ENCODE measurements at places on chromosomes 12 and 14.

GRCh38 chr12:30610718-30611117 lies 85.0 kb downstream of the IPO8 start:
- DNase-seq = no peak

GRCh38 chr12:1583421-1584078 lies 10.8 kb downstream of the FBXL14 start:
- peak; percentile 59 for DNase-seq

DNA sequence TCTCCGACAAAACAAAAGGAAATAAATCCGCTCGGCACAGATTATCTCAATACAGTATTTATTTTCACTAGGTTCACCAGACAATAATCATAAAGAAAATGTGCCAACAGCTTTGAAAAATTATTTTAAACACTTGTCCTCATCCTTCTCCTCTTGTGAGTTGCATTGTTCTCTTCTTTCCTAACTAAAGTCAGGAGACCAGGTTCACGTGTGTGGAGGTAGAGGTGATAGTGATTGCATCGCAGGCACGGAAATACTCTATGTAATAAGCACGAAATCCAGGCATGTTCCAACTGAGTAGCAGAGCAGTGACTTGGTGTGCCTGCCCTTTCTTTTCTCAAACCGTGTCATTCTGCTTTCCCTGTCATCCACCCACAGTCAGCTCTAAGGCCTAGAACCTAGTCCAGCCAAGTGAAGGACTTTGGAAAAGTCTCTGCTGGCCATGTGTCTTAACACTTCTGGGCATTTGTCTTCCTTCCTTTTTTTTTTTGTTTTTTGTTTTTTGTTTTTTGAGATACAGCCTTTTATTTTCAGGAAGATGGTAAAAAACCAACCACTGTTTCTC lies 939 bp upstream of the SEL1L start:
- no peak for DNase-seq

GRCh38 chr12:112992541-112993398 lies 14.5 kb downstream of the OAS2 start:
- DNase-seq = peak; percentile 90

GRCh38 chr14:81485781-81486180 lies 47.9 kb downstream of the SEL1L start:
- no peak for DNase-seq

DNA sequence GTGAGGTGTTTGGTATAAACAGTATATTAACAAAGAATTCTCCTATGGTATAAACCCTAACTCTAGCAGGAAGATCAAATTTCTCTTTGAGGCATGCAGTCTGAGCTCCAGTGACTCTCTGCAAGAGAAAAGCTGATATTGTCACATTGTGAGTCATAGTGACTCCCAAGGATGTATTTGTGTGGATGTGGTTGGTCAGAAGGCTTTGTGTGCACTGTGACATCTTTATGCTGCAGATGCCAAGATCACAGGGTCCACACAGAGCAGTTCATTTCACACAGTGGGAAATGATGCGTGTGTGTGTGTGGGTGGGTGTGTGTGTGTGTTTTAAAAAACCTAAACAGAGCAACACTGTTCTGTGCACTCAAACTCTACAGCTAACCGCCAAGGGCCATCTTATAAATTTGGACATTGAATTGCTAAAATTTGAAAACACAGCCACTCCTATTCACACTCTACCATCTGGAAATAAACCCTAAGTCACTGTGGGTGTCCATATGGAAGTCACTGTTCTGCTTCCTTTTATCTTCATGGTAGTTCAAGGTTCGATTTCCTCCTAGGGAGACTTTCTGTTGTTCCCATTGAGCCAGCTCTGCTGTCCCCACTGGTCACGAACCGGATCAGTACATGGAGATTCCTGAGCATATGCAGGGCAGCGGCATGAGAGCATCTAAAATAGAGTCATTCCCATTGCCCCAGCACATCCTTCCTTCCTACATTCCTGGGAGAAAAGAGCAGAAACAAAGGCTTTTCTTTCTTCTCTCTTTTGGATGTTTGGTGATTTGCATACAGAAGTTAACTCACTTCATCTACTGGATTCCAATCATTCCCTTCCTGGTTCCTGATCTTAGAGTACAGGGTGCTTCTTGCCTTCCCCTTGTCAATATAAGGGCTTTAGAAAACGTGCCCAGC lies 727.6 kb downstream of the DIO2 start:
- DNase-seq = no peak

- DNase-seq = no peak
Measured at GRCh38 chr14:95055318-95055717, 102.0 kb downstream of the DICER1 start.

- DNase-seq = no peak
Measured at GRCh38 chr12:68259318-68259940, 6.0 kb upstream of the IL22 start.

GRCh38 chr14:53714495-53715192 lies 242.0 kb downstream of the BMP4 start:
- DNase-seq = no peak

DNA sequence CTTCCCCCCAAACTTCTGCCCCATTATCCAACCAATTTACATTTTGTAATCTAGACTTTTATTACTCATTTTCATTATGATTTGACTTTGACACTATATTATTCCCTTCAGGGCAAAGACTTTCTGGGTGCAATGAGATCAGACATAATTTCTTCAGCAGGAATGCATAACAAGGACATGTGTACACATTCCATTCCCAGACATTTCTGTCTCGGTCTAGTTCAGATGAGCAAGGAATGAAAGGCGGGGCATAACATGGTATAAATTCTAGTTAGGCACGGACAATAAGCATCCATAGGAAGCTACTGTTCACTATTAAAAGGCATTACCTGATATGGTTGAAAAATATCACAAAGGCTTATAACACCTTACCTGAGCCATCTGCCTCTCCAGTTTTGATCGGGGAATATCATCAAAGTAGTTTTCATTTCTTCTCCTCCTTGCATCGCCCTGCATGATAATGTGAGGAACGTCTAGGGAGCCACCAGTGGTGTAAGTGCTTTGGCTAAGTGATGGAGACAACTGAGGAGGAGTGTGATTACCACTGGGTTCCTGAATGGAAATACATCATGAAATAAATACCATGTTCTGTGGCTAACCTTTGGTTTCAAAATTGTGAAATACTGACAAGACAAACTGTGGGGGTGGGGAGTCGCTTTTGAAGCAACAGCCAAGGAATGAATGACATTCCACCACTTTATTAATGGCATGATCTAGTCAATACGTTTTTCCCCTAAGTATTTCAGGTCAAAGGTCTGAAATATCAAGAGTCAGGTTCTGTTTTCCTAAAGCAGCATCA lies 183.9 kb downstream of the APAF1 start:
- no peak for DNase-seq

DNA sequence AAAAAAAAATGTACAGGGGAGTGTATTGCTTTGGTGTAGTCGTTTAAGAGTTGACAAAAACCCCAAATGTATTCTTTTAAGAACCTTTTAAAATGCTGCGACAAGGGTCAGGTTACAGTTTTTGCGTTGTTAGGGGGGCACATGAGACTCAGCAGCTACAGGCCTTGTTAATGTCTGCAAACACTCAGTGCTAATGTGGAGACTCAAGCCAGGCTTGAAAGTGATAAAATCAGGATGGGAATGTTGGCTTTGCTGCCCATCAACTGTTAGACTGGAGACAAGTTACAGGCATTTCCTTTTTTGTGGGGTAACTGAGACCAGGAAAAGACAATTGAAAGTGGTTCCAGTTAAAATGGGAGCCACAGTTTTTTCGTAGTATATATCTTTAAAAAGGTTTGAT lies 84.8 kb downstream of the PRKCH start:
- peak; percentile 40 for DNase-seq

DNA sequence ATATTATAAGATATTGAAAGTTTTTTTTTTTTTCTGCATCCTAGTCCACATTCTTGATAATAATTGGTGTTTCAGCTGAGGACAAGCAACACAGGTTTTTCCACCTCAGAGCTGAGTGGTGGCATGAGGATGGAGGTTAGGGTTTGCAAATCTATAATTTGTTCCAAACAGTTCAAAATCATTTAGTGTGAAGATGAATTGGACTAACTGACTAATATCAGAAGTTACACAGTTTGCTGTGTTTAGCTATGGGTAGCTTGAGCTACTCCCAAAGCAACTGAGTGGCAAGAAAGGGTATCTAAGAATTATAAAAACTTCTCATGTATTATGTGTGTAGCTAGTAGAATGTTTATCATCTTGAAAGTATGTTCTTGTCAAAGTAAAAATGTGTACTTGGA lies 17.1 kb downstream of the EID3 start:
- no peak for DNase-seq

- DNase-seq = no peak
Measured at GRCh38 chr12:100146252-100146651, 3.6 kb upstream of the BLTP3B start.

DNA sequence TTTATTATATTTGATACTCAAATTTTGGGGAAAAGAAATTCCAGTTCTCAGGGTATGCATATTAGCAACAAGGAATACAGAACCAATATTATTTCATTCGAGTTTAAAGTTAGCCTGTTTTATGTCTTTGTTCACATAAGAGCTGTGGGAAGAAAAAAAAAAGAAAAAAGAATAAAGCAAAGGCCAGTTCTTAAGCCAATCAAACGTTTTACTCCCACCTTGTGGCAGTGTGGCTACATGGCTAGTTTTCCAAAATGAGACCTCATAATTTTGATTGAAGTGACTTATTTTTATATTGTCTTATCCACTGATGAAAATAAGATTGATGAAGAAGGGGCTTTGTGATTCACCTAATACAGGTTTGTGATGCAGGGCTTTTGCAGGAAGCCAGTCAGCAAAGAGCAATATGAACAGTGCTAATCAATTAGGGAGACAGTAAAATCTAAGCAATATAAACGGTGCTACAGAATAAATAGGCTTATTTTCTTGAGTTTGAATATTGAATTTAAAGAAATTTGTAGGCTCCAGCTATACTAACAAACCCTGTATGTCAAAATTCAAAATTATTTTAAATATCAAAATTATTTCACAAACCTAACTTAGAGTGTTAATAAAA lies 624.1 kb upstream of the FOXG1 start:
- no peak for DNase-seq

GRCh38 chr12:108622421-108622820 lies 11.3 kb downstream of the SELPLG start:
- DNase-seq = no peak

Data from T47D (cell line).